NCI-H2029 treated with DMSO at 0.1 percent for 48 hours (cell line): ENCODE measurements at places on chromosomes 4 and X.
A peak's percentile ranks its signal among the peaks of the same experiment; 100 is the strongest.

DNA sequence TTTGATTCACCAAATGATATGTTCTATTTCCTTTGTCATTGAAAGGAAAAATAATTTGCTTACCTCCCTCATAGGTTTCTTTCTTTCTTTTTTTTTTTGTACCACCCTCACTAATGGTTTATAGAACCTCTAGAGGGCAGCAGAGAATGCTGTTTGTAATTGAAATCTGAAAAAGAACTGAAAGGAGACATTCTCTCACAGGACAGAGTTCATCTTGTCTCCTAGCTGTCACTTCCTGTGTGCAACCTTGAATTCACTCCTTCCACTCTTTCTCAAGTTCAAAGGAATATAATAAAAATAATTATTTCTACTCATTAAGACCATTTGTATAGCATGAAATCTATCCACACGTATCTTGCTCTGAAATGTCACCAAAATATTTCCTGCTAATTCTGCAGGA lies 51.0 kb downstream of the GUCY1B1 start:
- peak; percentile 42 for DNase-seq

DNA sequence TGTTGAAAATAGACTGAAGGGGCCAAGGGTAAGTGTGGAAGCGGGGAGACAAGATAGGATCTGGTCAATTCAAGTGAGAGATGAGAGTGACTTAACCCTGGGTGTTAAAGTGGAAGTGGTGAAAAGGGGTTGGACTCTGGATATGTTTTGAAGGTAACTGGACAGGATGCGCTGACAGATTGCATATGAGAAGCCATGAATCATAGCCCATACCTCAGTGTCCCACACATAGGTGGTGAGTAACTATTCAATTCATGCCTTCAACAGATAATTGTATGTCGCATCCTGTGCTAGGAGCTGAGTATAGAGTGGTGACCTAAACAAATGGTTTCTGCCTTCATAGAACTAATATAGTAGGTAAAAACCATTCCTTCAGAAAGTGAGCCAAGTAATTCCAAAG lies 76.7 kb downstream of the KLHL34 start:
- DNase-seq: no peak

DNA sequence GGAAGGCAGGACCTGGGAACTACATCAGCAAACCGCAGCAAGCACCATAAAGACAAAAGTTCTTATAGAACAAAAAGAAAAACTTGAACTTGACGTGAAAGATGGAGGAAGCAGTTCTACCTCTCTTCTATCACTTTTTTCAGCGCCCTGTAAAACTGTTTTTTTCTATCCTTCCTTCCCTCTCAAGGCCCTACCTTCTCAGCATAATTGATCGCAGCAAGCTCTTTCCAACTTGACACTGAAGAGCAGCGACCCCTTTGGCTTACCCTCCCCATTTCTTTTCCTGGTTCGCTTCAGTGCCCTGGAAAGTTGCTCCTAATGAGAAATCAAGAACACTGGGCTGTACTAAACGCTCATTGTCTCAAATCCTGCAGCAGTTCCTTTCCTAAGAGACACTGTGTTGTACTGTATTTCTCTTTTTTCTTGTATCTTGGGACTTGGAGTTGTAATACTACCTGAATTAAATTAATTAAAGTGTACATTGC lies 150.6 kb upstream of the SLC4A4 start:
- DNase-seq: no peak

DNA sequence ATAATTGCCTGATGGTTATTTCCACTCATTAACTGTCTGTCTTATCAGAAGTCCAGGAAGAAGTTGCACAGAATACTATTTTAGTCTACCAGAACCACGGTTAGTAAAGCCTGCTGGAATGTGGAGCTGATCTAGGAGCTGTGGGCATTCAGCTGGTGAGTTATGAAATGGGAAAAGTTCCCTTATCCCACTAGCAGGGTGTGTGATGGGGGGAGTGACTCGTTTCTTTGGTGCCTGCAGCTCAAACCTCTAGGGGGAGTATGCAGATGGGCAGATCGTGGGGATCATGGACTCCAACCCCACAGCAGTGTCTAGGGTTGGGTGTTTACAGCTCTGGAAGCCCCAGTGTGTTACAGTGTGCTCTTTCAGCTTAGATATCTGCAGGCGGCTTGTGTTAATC lies 305.7 kb upstream of the BOD1L1 start:
- no peak for DNase-seq

DNA sequence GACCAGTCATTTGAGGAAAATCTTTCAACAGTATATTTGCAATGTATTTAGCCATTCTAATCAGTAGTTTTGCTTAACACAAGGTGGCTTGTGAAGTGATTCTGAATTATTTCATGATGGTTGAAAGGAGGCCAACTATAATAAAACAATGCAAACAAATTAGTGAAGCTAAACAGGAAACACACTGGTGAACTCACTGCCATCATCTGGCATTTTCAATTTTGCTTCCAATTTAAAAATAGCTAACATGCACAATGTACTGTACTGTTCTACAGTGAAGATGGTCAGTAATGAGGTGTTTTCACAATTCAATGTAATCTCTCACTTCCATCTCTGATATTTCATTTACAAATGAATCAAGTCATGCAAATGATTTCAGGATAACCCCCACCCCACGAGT lies 31.1 kb downstream of the PGRMC2 start:
- no peak for DNase-seq

- no peak for DNase-seq
Measured at GRCh38 chr4:118898684-118899138, 10.1 kb downstream of the SYNPO2 start.

DNA sequence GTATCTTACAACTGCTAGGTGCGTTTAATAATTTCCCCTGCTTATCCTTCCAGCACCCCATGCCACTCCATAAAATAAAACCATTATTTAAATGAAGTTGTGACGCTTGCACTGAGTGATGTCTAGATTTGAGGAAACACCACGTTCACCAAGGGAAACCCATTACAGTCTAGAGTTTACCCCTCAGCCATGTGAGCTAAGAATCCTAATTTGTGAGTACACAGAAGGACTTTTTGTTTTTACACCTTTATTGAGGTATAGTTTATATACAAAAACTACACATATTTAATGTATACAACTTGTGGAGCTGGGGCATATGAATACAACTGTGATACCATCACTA lies 326.8 kb downstream of the RAPGEF2 start:
- DNase-seq: no peak

DNA sequence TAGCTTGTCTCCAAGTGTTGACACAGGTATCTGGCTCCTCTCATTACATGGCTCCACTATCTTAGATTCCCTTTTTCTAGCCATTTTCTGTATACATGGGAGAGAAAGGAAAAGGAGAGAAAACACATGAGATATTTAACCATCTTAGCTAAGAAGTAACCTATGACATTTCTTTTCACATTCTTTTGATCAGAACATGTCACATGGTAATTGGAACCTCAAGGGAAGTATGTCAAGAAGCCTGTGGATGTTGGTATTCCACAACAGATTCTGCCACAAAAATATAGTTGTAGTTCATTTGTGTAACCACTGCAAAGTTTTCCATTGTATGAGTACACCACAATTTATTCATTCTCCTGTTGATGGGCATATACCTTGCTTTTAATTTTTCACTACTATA lies 18.7 kb upstream of the GABRB1 start:
- no peak for DNase-seq

GRCh38 chr4:48668254-48669017 lies 111.6 kb downstream of the FRYL start:
- no peak for DNase-seq

DNA sequence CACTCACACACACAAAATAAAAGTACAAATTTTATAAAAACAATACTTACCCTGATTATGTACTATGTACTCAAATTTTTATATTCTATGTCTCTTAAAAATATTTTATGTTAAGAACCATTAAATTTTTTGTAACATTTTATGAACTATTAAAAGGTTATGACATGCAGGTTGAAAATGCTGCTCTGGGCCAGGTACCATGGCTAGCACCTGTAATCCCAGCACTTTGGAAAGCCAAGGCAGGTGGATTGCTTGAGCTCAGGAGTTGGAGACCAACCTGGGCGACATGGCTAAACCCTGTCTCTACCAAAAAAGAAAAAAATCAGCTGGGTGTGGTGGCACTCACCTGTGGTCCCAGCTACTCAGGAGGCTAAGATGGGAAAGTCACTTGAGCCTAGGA lies 29.4 kb upstream of the SPINK2 start:
- DNase-seq: no peak

DNA sequence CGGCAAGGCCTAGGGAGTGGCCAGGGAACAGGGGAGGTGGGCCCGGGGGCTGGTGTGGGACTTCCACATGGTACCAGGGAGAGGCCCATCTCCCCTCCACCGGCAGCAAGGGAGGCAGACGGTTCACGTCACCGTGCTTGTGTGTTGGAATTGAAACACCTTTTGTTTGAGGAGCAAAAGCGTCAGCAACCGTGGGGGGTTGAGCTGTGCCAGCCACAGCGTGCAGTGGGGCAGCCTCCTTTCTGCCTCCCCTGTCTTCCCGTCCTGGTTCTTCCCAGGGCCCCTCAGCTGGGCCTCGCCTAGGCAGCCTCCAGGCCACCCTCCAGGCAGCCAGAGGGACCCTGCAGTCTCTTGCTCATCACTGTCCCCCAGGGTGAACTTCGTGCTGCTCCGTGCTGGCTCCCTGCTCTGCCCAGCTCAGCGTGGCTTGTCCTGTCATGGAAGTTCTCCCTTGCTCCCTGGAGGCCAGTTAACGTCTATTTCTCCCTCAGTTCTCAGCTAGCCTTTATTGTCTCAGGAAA lies 32.1 kb upstream of the HGFAC start:
- DNase-seq: no peak

GRCh38 chrX:43530837-43531236 lies 125.3 kb upstream of the MAOA start:
- no peak for DNase-seq

- DNase-seq: no peak
Measured at GRCh38 chr4:14184265-14184664, 556.7 kb upstream of the BOD1L1 start.

- DNase-seq: no peak
Measured at GRCh38 chr4:53717064-53717549, 125.8 kb upstream of the LNX1 start.

DNA sequence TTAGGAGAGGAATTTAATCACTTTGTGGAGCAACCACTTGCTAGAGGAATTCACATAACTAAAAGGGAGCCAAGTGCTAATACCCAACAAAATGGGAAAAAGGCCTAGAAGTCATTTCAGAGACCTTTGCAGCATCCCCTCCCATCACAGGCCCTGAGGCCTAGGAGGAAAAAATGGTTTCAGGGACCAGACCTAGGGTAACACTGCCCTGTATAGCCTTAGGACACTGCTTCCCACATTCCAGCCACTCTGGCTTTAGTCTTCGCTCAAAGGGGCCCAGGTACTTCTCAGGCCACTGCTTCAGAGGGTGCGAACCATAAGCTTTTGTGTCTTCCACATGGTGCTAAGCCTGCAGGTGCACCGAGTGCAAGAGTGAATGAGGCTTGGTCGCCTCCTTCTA lies 19.1 kb downstream of the SPANXN2 start:
- DNase-seq: no peak

GRCh38 chr4:85370400-85371032 lies 104.4 kb upstream of the ARHGAP24 start:
- peak; percentile 19 for DNase-seq

DNA sequence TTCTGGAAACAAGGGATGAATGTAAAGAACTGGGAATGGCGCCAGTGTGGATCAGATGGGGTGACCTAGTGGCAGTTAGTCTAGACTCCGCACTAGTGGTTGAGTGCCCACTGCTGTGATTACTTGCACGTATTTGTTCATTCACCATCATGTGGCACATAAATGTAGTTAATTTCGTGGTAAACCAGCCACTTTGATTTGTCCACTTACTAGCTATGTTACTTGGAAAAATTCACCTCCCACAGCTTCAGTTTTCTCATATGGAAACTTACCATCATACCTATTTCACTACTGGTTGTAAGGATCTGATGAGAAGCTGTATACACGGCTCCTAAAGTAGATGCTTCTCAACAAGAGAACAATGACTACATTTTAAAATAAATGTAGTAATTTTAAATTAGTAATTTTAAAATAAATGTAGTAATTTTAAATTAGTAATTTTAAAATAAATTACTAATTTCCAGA lies 394 bp upstream of the DYNLT3 start:
- DNase-seq: no peak

GRCh38 chr4:148852092-148852699 lies 410.0 kb upstream of the NR3C2 start:
- no peak for DNase-seq

DNA sequence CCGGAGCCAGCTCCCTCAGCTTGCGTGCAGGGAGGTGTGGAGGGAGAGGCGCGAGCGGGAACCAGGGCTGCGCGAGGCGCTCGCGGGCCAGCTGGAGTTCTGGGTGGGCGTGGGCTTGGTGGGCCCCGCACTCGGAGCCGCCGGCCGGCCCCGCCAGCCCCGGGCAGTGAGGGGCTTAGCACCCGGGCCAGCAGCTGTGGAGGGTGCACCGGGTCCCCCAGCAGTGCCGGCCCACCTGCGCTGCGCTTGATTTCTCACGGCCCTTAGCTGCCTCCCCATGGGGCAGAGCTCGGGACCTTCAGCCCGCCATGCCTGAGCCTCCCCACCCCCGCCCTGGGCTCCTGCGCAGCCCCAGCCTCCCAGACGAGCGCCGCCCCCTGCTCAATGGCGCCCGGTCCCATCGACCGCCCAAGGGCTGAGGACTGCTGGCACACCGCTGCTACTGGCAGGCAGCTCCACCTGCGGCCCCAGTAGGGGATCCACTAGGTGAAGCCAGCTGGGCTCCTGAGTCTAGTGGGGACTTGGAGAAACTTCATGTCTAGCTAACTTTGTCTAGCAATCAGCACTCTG lies 37.8 kb upstream of the SMARCAD1 start:
- no peak for DNase-seq

DNA sequence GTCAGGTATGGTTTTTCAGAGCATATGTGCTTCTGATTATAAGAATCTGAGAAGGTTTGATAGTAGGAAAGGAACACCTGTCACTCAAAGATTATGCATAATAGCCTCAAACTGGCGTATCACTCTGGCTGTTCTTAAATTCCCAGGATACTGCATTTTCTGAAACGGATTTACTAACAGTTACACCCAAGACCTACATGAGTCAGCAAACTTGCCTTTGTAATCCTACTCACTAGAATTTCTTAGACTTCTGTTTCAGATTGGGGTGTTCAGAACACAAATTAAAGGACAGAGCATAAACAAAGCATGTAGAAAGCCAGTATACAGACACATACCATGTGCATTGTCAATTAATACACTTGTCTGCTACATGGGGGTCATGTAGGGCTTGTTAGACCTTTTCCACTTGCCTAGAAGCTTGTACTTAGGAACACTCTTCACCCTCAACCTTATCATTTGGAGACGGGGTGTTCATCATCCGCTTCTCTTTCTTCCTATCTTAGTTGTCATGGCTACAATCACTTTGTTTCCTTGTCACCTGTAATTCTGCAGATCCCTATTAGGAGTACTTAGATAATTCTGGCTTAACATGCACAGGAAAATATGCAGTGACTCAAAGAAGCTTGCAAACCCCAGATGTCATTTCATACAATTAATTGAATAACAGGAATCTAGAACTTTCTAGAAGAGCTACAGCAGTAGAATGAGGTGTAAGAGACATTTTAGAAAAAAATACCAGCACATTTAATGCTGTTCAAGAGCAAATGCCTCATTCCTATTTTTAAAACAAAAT lies 593.0 kb upstream of the TENM3 start:
- DNase-seq: no peak

- DNase-seq: no peak
Measured at GRCh38 chr4:140903522-140904475, 147.6 kb upstream of the TBC1D9 start.
